ENCODE measurements at places on chromosomes 16 and 17. TPM values are rescaled to one million over a fixed set of nuclear protein-coding genes. Genes with fewer than 3 reads are reported as not detected.
A peak's percentile ranks its signal among the peaks of the same experiment; 100 is the strongest.

- no peak for DNase-seq
Observed at GRCh38 chr17:64277831-64278562, 14.9 kb upstream of the TEX2 start.

DNA sequence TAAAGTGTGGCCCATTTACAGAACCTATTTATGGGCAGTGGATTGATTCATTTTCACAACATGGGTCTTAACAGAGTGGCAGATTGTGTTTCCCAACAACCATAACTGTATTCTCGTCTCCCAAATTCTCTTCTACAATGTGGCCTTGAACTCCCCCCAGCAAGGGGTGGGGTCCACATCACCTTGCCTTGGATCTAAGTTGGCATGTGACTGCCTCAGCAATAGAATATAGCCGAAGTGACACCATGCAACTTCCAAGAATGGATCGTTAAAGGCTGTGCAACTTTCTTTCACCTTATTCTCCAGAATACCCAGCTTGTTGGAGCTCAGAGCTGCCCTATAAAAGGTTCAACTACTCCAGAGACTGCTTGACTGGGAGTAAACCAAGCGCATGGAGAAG, 72.0 kb upstream of the CDH5 start:
- DNase-seq = no peak

KRTAP9-4 gene
- total RNA-seq = not detected

C1QTNF8 gene
- not detected for total RNA-seq

- DNase-seq = peak; percentile 71
Observed at GRCh38 chr16:89357055-89357816, 133.1 kb downstream of the ANKRD11 start.

- no peak for DNase-seq
Observed at GRCh38 chr17:1169221-1169928, 10.4 kb downstream of the ABR start.

DNA sequence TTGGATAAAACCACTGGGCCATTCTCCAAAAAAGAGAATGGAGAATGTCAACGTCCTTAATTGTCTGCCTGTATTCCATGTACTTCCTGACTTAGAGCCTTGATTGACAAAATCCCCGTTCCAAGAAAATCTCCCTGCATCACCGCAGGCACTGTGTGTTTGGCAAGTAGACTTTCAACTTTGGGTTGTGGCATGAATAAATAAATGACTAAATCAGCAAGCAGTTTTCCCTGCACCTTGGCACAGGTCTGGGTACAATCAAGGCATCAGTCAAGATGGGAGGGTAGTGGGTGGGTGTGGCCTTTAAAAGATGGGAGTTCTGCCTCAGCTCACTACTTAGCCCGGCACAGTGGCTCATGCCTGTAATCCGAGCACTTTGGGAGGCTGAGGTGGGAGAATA, 248.5 kb upstream of the RPL38 start:
- no peak for DNase-seq

DNA sequence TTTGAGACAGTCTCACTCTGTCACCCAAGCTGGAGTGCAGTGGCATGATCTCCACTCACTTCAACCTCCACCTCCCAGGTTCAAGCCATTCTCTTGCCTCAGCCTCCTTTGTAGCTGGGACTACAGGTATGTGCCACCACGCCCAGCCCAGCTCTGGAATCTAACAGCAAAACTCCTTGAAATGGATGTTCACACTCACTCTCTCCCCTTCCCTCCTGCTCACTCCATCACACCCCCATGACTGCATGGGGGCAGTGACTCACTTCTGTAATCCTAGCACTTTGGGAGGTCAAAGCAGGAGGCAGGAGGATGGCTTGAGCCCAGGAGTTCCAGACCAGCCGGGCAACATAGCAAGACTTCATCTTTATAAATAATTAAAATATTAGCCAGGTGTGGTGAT, 11.1 kb upstream of the TFAP4 start:
- DNase-seq = no peak

DNA sequence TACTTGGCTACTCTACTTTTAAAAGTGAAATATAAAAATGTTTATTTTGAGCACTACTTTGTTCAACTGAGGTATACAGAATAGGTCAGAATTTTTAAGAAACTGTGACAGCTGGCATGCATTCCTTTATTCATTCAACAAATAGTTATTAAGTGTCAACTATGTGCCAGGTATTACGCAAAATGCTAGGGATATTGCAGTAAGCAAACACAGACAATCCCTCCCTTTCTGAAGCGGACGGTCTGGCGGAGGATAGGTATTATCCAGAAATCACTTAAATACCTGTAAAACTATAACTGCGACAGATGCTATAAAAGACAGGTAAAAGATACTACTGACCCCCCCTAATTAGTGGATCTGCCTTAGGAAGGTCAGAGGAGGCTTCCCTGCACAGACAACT, 26.1 kb downstream of the METTL16 start:
- no peak for DNase-seq

DNA sequence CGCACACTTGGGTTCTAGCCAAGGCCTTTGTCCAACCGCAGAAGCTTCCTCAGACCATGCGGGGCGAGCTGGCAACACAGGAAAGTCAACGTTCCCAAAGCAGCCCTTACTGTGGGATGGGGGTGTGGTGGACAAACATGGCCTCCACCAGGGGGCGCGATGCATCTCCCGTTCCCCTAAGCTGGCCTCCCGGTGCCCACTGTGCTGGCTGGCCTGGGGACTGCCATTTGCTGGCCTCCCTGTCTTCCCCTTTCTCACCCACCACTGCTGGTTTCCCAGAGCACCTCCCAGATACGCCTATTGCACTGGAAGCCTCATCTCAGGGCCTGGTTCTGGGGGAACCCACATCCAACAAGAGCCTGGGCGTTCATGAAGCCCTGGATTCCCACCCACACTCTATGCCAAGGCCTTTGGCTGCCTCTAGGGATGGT, 145.3 kb downstream of the IRF8 start:
- no peak for DNase-seq

DNA sequence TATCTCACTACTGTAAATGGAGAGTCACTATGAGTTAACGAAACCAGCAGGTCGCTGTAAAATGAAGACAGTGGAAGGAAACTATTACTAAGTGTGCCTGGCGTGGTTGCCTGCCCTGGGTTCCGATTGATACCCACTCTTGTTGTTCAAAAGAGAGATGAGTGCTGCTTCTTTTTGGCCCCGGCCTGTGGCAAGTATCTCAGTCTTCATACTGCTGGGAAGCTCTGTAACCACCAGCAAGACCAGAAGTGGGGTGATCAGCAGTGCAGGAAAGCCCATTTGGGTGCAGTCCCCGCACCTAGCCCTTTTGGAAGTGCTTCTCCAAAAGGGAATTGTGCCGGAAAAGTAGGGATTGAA, 104.5 kb downstream of the SNX29 start:
- peak; percentile 27 for DNase-seq

CSH2 gene
- total RNA-seq = not detected

PGAP3 gene
- total RNA-seq = 22.0 TPM

TP53TG3B gene
- not detected for total RNA-seq

DNA sequence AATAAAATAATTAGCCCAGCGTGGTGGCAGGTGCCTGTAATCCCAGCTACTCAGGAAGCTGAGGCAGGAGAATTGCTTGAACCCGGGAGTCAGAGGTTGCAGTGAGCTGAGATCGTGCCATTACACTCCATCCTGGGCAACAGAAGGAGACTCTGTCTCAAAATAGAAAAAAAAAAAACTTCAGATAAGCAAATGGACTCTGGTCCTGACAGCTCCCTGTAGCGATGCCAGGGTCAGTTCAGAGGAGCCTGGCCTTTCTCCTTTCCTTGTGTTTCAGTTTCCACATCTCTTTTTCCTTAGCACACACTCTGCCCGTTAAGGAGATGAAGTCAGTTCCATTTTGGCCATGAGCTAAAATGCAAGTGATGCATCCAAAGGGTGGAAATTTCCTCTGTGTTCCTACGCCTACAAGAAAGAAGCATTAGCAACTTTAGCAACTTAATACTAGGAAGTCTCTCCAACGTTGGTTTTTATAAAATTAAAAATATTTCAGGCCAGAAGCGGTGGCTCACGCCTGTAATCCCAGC, 11.6 kb upstream of the GRB2 start:
- no peak for DNase-seq

GRCh38 chr17:245611-246010, 64.2 kb upstream of the DOC2B start:
- DNase-seq = peak; percentile 30

- no peak for DNase-seq
Observed at GRCh38 chr16:66326991-66327513, 39.4 kb upstream of the CDH5 start.

PRSS21 gene
- total RNA-seq = not detected

RNF135 gene
- 32.4 TPM for total RNA-seq

SPATA22 gene
- total RNA-seq = 1.4 TPM

DNA sequence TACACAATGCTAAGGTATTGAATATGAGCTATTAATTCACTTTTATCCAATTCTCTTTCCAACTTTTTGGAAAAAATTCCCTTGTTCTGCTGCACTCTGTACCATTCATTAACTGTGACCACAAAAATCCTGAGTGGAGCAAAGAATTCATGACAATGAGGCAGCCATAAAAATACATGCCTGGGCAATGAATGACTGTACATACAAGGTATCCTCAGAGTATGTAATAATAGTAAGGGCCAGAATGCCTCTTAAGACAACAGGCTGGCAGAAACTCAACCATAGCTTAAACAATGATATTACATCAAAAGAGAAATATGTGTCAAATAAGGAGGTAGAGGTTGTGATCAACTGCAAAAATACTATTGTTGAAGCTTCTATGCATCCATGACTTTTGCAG, 74.7 kb upstream of the CA10 start:
- no peak for DNase-seq

GRCh38 chr16:9254863-9255262, 163.4 kb downstream of the HAPSTR1 start:
- DNase-seq = no peak

KCTD5 gene
- 14.3 TPM for total RNA-seq

ITGAL gene
- total RNA-seq = 13.8 TPM

GRCh38 chr16:29663807-29664090, 702 bp downstream of the SPN start:
- no peak for DNase-seq

MYL11 gene
- not detected for total RNA-seq

- DNase-seq = no peak
Observed at GRCh38 chr17:50918071-50918932, 52.1 kb upstream of the TOB1 start.

DNA sequence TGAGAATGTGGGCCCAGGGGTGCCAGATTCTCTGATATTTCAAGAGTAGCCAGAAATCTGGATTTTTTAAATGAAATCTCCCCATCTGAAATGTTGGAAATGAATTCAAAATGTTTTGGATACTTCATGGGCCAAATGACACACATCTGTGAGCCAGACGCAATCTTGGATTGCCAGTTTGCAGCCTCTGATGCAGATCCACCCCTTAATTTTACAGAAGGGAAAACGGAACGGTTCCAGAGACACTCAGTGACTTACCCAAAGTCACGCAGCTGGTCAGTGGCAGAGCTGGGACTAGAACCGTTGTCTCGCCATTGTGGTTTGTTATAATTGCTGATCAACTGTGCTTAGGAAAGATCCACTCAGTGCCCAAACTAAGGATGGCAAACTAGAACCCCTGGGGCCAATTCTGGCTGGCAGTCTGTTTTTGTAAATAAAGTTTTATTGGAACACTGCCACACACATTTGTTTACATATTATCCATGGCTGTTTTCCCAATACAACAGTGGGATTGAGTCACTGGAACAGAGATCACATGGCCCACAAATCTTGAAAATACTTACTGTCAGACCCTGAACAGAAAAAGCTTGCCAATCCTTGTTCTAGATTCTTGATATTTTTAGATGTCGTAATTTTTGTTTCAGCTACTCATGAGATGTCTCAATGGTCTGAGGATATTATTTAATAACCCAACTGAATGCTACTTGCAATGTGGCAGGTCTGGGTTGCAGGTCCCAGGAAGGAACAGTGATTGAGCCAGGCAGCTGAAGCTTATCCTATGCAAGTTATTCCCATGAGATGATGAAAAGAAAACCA, 143.8 kb downstream of the AXIN2 start:
- DNase-seq = no peak

GP2 gene
- total RNA-seq = 5.4 TPM

PROCA1 gene
- 0.78 TPM for total RNA-seq

TSC2 gene
- 146 TPM for total RNA-seq

TSPOAP1 gene
- 9.0 TPM for total RNA-seq

DNA sequence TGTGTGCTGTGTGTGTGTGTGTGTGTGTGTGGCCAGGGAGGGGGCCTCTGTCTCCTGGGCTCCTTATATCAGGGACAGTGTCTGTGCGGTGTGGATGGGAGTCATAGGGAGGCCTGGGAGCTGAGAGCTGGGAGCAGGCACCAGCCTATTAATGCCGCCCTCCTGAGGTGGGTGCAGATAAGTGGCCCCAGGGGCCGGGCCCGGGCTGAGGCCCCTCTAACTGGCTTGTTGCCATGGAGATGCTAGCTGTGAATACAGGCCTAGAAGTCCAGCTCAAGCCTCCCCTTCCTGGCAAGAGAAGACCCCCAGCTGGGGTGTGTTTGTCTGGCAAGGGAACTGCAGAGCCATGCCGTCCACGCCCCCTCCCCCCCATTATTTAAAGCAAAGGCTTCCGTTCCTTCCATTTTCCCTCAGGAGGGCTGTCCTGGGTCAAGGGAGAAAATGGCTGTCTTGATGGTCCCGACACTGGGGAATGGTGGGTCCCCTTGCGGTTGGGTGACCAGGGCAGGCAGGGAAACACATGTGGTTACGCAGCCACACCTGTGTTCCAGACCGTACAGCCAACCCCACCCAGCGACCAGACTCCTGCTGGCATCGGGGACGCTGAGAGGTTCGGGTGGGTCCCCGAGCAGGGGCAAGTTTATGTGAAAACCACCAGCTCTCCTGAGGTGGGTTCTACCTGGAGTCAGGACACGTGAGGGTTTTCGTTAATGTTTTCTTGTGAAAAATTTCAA, 141.1 kb downstream of the MRM1 start:
- no peak for DNase-seq

- no peak for DNase-seq
Observed at GRCh38 chr17:67379251-67379630, 2.2 kb downstream of the PITPNC1 start.

DNA sequence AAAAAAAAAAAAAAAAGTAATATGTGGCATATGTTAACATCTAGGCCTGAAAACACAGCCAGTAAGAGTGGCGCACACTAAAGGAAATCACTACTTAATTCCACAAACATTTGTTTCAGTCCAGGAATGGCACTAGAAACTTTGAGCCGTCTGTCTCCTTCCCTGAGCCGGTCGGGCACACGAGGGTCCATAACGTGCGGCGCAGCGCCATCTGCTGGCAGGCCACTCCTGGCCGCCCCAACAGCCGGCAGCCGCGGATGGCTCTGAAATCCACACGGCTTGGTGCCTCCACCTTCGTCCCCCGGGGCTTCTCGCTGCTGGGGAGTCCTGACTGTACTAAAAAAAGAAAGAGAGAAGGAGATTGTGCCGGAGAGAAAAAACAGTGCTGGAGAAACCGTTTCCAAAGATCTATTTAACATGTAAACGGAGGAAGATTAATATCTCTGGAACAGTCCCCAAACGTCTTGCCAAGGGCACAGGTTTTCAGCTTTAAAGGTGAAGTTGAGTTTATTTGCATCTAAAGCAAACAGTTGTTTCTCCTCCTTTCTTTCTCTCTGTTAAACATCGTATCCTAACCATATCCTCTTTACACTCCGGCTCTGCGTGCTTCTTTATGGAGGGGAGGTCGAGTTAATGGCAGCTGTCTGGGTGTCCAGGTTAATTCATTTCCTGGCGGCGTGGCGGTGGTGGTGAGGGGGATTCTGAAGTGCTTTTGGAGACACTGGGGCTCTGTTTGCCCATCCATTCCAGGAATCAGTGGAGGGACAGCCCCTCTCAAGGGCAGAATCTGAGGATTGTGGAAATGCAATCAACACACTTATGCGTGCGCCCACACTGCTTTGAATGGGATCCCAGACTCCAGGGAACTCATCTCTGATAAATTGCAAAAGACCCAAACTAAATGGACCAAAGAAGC, 611.3 kb upstream of the SALL1 start:
- DNase-seq = peak; percentile 86

SLFN12 gene
- 20.8 TPM for total RNA-seq

Data from aorta (tissue), 5 donors.